Lung microvascular endothelial cell (primary cell): ENCODE measurements at places on chromosomes 6 and 20.

DNA sequence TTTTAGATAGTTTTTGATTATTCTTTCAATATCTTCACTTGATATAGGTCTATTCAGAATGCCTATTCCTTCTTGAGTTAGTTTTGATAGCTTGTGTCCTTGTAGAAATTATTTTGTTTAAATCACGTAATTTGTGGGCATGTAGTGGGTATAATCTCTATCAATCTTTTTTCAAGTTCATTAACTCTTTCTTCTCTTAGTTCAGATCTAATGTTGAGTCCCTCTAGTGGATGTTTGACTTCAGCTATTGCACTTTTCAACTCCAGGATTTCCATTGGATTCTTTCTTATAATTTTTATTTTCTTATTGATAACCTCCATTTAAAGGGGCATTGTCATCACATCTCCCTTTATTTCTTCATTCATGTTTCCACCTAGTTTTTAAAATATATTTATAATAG, 135.6 kb downstream of the COL12A1 start:
- DNase-seq, result no peak

- DNase-seq, result no peak
These were observed 20.2 kb downstream of the KCNK15 start for GRCh38 chr20:44765701-44766347.

GRCh38 chr6:34834789-34835518, 43.1 kb downstream of the BLTP3A start:
- peak; percentile 77 for DNase-seq

- DNase-seq, result no peak
These were observed 677 bp downstream of the PXMP4 start for GRCh38 chr20:33719277-33719988.

- no peak for DNase-seq
These were observed 28.2 kb downstream of the POPDC3 start for GRCh38 chr6:105151644-105152043.

GRCh38 chr6:155022721-155023120, 27.6 kb downstream of the TIAM2 start:
- no peak for DNase-seq

- DNase-seq, result no peak
These were observed 243.3 kb downstream of the EPHA7 start for GRCh38 chr6:93176070-93176469.

GRCh38 chr6:168169624-168170023, 90.6 kb upstream of the FRMD1 start:
- no peak for DNase-seq

GRCh38 chr6:5442319-5442718, 181.0 kb downstream of the FARS2 start:
- no peak for DNase-seq

DNA sequence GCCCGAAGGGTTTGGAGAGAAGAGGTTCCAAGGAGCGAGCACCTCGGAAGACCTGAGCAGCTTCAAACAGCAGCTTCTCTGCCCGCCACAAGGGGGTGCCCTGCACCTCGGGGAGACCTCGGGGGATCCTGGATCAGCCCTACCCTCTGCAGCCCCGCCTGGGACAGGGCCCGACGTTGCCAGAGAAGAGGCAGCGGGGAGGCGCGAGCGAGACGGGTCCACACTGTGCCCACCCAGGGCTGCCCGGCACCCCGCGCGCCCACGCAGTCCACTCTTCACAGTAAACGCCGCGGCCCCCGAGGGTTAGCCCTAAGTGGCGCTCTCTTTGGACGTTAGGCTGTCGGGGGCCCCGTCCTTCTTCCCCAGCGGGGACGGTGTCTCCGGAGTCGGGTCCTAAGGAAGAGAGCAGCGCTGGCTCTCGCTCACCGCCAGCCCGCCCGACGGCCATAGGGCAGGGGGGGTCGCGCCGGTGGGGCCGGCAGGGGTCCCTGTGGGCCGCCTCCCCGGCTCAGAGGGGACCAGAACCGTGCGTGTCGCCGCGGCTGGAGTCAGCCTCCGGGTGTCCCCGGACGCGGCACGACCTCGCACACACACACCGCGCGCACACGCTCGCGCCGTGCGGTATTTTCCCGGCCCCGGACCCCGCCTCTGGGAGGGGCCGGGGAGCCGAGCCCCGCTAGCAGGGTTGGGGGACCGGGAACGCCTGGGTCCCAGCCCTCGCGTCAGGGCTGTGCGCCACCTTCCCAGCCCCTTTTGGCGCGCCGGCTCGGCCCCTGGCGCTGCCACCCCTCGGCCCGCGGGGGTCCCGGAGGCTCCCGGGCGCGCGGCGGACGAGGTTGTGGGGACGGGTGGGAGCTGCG, 929 bp downstream of the CDH22 start:
- DNase-seq, result peak; percentile 51

- DNase-seq, result peak; percentile 34
These were observed 550.5 kb upstream of the MARCKS start for GRCh38 chr6:113306552-113307145.

DNA sequence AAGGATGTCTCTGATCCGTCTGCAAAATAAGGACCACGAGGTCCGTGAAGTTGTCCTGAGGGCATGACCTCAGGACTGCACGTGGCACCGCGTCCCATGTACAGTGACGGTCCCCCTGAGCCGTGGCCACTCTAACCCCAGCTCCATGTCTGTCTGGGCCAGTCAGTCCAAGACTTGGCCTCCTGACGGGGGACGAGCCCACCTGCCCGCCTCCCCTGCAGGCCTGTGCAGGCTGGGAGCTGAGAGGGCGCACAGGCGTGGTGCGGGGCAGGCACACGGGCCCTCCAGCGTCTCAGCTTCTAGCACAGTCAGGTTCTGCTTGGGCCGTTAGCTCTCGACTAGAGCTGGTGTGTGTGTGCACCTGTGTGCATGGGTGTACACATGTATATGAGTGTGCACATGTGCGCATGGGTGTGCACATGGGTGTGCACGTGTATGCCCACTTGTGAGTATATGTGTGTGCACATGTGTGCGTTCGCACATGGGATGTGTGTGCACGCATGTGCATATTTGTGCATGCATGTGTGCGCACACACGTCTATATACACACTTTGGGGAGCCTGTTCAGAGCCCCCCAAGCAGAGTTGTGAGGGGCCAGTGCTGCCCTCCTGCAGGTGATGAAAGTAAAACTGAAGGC, 307.0 kb downstream of the TAF4 start:
- DNase-seq, result no peak

DNA sequence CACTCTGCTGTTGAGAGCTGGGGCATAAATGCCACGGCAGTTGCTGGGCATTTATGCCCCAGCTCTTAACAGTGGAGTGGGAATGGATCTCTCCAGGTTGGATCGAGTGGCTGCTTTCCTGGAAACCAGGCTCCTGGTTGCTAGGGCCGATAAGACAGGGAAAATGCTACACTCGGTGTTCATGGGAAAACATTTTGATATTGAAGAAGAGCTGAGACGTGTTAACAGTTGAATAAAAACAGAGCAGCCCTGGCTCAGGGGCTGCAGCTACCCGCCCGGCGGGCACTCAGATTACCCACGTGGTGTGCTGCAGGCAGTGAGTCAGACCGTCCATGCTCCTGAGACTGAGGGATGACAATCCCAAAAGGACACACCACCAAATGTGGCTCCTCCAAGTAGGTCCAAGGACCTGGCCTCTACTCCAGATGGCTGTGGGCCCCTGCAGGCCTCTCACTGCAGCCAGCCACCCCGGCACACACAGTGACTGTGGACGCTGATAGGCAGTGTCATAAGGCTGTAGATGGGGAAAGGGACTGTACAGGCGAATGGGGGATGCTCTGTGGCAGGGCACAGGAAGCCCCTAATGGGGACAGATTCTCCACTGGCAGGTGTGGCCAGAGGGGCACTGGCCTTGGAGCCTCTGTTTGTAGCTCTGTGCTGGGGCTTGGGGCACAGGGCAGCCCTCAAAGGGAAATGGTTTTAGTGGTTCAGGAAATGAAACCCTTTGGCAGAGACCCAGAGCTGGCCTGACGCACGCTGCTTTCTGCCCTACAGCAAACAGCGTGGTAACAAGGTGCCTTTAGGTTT, 237.8 kb downstream of the LY86 start:
- peak; percentile 72 for DNase-seq

DNA sequence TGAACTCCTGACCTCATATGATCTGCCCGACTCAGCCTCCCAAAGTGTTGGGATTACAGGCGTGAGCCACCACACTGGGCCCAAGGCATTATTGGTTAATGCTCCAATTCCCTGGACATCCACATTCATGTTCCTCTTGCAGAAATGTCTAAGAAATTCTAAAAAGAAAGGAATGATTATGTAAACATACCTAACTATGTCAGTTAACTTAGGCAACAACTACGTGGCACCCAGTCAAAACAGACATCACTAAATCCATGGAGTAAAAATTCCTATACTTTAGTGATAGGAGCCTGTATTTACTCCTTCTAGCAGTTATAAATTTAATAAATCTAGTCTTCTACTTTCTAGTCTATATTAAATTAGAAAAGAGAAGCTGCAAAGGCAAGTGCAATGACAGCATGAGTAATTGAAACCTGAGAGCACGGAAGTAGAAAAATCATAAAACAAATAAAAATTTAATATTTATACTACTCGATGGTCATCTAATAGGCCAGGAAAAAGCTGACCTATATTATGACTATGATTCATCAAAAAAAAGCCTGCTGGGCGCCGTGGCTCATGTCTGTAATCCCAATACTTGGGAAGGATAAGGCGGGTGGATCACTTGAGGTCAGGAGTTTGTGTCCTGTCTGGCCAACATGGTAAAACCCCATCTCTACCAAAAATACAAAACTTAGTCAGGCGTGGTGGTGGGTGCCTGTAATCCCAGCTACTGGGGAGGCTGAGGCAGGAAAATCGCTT, 4.2 kb downstream of the AHI1 start:
- DNase-seq, result no peak

DNA sequence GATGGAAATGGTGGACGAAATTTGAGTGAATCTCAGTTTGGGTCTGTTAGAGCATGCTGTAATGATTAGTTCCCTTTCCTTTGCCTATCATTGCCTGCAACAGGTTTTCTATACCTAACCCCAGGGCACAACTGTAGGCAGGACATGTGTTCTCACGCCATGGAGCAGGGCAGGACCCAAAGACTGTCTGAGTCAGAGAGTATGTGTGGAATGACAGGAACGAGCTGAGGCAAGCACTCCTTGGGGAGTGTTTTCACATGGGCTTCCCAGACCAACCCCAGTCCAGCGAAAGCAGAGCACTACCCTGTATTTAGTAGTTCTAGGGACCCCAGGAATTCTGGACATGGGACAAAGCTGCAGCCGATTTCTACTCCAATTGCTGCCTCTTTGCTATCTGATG, 234.2 kb downstream of the HACE1 start:
- DNase-seq, result peak; percentile 57

GRCh38 chr20:25397821-25398220, 7.2 kb upstream of the ABHD12 start:
- DNase-seq, result no peak

DNA sequence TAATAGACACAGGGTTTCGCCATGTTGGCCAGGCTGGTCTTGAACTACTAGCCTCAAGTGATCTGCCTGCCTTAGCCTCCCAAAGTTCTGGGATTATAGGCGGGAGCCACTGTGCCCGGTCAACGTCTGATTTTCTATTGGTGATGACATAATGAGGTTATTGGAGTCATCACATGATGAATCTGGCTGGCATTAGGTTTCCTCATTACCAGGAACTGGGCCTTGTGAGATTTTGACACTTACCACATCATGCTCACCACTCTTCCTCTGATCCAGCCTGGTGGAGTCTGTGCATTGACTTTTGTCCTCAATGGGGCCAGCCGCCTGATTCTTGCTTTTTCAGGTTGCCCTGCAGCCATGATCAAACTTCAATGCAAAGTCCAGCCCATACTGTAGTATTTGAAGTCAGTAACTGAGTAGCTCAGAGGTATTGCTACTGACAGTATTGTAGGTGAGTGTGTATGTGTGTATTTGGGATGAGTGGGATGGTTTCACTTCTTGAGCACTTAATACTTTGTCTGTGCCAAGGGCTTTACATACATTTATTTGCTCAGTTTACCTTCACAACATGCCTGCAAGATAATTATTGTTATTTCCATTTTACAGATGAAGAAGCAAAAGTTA, 16.0 kb downstream of the ANKS1A start:
- no peak for DNase-seq
